ENCODE measurements at places on chromosomes 12 and 14.

DNA sequence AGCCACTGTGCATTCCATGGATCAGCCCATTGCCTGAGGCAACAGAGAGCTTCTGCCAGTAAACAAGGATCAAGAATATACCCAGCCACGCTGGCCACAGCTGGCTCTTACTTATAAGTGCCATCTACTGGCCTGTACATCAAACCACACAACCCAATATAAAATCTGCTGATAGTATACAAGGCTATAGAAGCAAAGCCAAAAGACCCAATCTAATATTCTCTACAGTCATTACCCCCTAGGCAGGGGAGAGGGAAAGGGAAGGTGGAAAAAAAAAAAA, 4.4 kb upstream of the FAM186B start:
- H3K4me3 ChIP-seq, result no peak overlapping the region
- peaks cover 7% of the 10 kb centered on the region for H3K4me1 ChIP-seq
- no peaks in the 10 kb centered on the region for H3K36me3 ChIP-seq
- H3K27me3 ChIP-seq, result peaks cover 17% of the 10 kb centered on the region
- H3K27ac ChIP-seq, result no peak overlapping the region

DNA sequence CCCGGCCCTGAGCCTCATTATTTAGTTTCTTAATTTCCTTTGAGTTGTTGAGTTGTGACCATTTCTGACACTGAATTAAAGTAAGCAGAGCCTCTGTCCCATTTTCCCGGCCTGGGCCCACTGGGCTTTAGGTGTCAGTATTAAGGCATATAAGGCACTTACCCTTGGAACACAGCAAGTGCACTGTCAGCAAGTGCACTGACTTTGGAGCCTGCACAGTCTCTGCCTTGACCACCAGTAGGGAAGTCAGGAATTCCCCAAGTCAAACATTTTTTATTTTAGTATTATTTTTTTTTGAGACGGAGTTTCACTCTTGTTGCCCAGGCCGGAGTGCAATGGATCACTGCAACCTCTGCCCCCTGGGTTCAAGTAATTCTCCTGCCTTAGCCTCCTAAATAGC, 56.6 kb downstream of the MAX start:
- peaks cover 15% of the 10 kb centered on the region for H3K4me1 ChIP-seq
- DNase-seq, result no peak
- H3K27me3 ChIP-seq, result no peaks in the 10 kb centered on the region
- peaks cover 56% of the 10 kb centered on the region for H3K36me3 ChIP-seq

GRCh38 chr12:1319212-1319611, 275.2 kb downstream of the FBXL14 start:
- H3K4me3 ChIP-seq, result no peak overlapping the region
- H3K4me1 ChIP-seq, result no peaks in the 10 kb centered on the region
- H3K36me3 ChIP-seq, result peaks cover 8% of the 10 kb centered on the region
- no peaks in the 10 kb centered on the region for H3K27me3 ChIP-seq
- no peak for DNase-seq

- no peak for DNase-seq
- peaks cover 42% of the 10 kb centered on the region for H3K4me1 ChIP-seq
- H3K27me3 ChIP-seq, result no peaks in the 10 kb centered on the region
- H3K36me3 ChIP-seq, result peaks cover 42% of the 10 kb centered on the region
- peak overlapping the region; percentile 84 for H3K27ac ChIP-seq
- H3K4me3 ChIP-seq, result peak overlapping the region; percentile 95
These were observed 1.2 kb downstream of the ZNF641 start for GRCh38 chr12:48349471-48349870.

GRCh38 chr12:124490584-124491305, 76.7 kb downstream of the NCOR2 start:
- H3K27ac ChIP-seq, result no peak overlapping the region
- H3K4me1 ChIP-seq, result peaks cover 54% of the 10 kb centered on the region
- no peaks in the 10 kb centered on the region for H3K27me3 ChIP-seq
- DNase-seq, result no peak
- peaks cover 38% of the 10 kb centered on the region for H3K36me3 ChIP-seq

DNA sequence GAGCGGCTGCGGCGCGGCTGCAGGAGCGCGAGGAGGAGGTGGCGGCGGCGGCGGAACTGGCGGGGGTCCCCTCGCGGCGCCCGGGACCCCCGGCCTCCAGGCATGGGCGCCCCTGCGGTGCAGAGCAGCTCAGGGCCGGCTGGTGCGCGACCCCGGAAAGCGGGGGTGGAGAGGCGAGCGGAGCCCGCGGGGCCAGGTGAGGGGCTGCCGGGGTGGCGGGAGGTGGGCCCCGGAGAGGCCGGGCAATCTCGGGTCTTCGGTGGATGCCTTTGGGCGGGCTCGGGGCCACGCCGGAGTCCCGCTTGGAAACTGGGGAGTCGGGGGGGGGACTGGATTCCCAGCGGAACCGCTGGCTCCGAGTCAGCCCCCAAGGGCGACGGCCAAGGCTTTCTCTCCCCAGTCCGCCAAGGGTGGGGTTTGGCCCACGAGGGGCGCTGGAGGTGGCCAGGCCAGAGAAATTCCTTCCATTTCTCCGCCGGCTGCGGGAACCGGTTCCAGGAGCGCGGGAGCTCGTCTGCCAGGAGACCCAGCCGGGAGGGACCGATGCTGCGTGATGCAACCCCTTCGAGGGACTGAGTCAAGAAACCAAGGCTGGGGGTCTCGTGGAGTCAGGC, 13.9 kb upstream of the NR4A1 start:
- H3K36me3 ChIP-seq, result no peaks in the 10 kb centered on the region
- H3K27me3 ChIP-seq, result no peaks in the 10 kb centered on the region
- H3K4me3 ChIP-seq, result peak overlapping the region; percentile 36
- peaks cover 80% of the 10 kb centered on the region for H3K4me1 ChIP-seq

DNA sequence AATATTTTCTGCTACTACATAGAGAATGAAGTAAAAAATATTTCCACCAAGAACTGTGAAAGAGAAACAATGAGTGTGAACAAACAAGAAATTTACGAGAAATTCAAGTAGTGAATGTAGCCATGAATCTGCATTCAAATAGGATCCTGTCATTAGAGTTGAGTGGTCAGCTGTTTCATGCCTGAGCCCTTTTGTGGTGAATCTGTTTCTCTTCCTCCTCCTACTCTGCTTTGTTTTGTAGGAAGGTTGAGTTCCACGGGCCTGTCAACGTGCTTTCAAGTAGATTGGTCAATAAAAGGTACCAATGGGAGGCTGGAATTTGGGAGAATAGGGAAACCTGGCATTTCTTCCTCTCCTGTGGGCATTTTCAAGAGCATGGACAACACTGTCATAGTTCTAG, 1749.6 kb upstream of the FLRT2 start:
- no peaks in the 10 kb centered on the region for H3K36me3 ChIP-seq
- no peak overlapping the region for H3K27ac ChIP-seq
- no peaks in the 10 kb centered on the region for H3K4me1 ChIP-seq
- no peak for DNase-seq
- no peak overlapping the region for H3K4me3 ChIP-seq

- no peak overlapping the region for H3K27ac ChIP-seq
- H3K36me3 ChIP-seq, result no peaks in the 10 kb centered on the region
- H3K27me3 ChIP-seq, result peaks cover 9% of the 10 kb centered on the region
- H3K4me1 ChIP-seq, result no peaks in the 10 kb centered on the region
- no peak overlapping the region for H3K4me3 ChIP-seq
These were observed 132.9 kb upstream of the DAAM1 start for GRCh38 chr14:59055439-59056045.

GRCh38 chr14:51430633-51431032, 190.6 kb downstream of the TMX1 start:
- peaks cover 46% of the 10 kb centered on the region for H3K27me3 ChIP-seq
- no peak overlapping the region for H3K4me3 ChIP-seq
- no peaks in the 10 kb centered on the region for H3K4me1 ChIP-seq
- no peak for DNase-seq
- no peaks in the 10 kb centered on the region for H3K36me3 ChIP-seq

DNA sequence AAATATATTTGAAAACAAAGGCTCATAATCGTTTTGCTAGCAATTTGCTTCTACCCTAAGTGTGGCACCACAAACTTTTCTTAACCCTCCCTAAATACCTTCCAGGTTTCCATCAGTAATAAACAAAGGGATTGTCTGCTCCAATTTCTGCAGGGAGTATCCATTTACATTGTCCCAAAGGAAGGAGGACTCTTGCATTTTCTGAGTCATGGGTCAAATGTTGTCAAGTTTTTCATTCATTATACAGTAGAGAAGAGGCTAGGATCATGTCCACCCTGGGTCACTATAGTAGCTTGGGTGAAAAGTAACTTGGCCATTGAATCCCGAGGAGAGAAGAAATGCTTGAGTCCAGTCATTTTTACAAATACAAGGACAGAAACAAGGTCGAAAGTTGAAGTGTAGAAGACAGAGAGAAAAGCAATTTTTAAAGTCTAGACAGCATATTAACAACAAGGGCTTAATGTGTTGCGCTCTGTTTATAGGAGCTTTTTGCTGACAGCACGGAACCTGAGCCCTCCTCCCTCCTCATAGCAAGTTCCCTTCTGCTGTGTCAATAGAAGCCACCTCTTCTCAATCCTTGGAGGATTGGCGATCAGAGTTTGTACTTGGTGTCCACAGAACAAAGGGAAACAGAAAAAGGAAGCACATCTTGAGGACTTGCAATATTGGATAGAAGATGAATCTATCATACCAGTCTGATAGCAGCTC, 53.1 kb downstream of the TMEM30B start:
- no peaks in the 10 kb centered on the region for H3K4me1 ChIP-seq
- no peak for DNase-seq
- H3K36me3 ChIP-seq, result no peaks in the 10 kb centered on the region
- H3K4me3 ChIP-seq, result no peak overlapping the region

- no peak for DNase-seq
- H3K27me3 ChIP-seq, result peaks cover 28% of the 10 kb centered on the region
- H3K4me1 ChIP-seq, result no peaks in the 10 kb centered on the region
- no peak within 1 kb of the TSS for H3K27ac ChIP-seq
These were observed at the start of gene LRIG3 for GRCh38 chr12:58920102-58920960. Gene LRIG3, minus strand, starts transcription at chr12:58920504. Its CDS starts 269 bp downstream, at chr12:58920235.

DNA sequence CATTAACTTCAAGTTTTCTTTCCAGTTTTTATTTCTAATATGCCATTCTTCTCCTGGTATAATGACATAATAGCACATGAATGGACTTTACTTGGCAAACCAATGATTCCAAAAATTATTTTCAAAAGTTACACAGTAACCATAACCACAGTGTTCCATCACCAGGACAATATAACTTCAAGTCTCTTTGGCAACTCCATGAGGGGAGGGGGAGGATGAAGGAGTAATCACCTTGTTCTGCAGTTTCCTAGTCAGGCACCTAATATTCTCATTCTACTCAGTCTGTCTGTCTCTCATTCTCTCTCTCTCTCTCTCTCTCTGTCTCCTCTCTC, 66.6 kb downstream of the BTG1 start:
- no peak for DNase-seq
- peaks cover 73% of the 10 kb centered on the region for H3K4me1 ChIP-seq
- H3K27me3 ChIP-seq, result no peaks in the 10 kb centered on the region
- no peaks in the 10 kb centered on the region for H3K36me3 ChIP-seq

DNA sequence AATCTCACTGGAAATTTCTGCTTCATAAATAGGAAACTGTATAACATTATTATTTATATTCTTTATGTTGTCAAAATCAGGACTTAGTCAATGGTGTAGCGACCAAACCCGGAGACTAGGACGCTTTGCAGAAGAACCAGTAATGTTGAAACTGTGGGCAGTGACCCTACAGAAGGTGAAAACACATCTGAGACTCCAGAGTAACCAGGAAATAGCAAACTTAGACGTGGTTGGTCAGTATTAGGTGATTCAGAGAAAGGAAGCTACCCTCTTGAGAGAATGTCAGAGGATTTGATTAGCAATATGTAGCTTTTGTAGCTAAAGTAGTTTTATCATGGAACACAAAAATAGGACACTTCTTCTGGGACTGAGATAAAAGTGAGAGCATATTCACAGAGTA, 381.9 kb downstream of the SLC16A7 start:
- H3K27me3 ChIP-seq, result no peaks in the 10 kb centered on the region
- H3K27ac ChIP-seq, result no peak overlapping the region
- H3K4me3 ChIP-seq, result no peak overlapping the region
- no peaks in the 10 kb centered on the region for H3K36me3 ChIP-seq
- H3K4me1 ChIP-seq, result no peaks in the 10 kb centered on the region
- no peak for DNase-seq

DNA sequence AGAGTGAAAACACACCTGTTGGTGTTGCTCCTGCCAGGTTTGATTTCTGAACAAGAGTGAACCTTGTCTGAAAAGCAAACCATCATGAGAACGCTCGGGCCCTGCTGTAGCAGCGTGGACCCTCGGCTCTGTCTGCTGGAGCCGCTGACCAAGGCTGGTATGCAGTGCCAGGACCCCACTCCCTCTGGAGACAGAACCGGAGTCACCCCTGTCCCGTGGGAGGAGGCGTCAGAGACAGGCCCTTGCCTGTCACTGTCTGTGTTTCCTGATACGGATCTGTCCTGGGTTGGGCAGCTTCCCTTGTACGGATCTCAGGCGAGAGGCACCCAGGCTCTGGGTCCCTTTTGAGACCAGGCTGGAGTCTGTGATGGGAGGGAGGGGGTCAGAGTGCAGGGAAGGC, 111.6 kb downstream of the ADGRD1 start:
- H3K4me3 ChIP-seq, result no peak overlapping the region
- H3K4me1 ChIP-seq, result peaks cover 4% of the 10 kb centered on the region
- no peaks in the 10 kb centered on the region for H3K36me3 ChIP-seq
- no peak for DNase-seq
- peak overlapping the region; percentile 52 for H3K27ac ChIP-seq
- peaks cover 31% of the 10 kb centered on the region for H3K27me3 ChIP-seq

DNA sequence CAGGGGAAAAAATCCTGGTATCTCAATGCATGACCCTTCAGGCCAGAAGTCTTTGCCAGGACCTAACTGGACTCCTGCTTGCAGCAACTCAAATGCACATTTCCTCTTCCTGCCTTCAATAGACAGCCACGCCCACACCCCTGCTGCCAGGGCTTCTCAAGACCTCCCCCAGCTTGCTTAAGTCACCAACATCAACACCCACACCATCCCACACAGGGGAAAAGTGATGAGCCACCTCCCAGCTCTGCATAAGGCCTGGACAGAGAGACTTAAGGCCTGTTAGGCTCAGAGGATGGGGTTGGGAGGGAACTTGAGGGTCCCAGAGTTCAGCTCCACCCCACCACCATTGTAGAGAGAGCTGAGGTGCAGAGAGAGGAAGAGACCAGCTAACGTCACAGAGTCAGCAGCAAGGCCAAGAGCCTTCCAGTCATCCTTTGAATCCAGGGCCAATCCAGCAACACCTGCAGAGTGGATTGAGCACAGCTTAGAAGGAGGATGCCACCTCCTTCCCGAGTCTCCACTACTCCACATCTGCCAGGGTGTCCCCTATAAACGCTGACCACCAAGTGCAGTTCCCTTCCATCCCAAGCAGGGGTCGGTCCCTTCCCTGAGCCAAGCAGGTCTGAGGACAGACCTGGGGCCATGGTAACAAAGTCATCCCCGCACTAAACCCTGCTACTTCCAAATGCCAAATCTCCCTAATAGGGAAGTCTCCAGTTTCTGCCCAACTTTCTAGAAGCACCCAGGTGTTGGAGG, 50.0 kb downstream of the KDM2B start:
- H3K4me1 ChIP-seq, result peaks cover 44% of the 10 kb centered on the region
- peaks cover 5% of the 10 kb centered on the region for H3K36me3 ChIP-seq
- DNase-seq, result peak; percentile 66
- H3K27me3 ChIP-seq, result no peaks in the 10 kb centered on the region
- peak overlapping the region; percentile 93 for H3K27ac ChIP-seq

DNA sequence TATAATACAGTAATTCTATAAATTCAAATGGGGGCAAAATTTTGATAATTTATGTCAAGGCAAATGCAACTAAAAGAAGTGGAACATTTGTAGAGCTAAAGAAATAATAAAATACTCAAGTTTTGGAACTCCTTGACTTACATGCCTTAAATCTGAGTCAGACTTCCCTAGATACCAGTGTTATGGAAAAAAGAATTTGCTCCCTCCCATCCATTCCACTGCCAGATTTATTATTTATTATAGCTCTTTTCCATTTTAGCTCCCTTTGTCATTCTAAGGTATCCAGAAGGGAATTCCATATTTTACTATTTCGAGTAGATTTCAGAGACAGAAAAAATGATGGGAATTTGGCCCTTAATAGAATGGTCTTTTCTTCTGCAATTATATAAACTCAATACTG, 44.0 kb downstream of the RHOJ start:
- no peak overlapping the region for H3K27ac ChIP-seq
- H3K4me1 ChIP-seq, result no peaks in the 10 kb centered on the region
